ENCODE measurements at places on chromosomes 2 and 18.

GRCh38 chr2:235859651-235860050 lies 308.5 kb downstream of the GBX2 start:
- no peak for DNase-seq

DNA sequence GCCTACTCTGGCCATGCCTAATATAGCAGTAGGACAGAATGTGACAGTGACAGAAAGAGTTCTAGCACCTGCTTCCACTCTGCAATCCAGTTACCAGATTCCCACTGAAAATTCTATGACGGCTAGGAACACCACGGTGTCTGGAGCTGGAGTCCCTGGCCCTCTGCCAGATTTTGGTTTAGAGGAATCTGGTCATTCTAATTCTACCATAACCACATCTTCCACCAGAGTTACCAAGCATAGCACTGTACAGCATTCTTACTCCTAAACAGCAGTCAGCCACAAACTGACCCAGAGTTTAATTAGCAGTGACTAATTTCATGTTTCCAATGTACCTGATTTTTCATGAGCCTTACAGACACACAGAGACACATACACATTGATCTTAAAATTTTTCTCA lies 45.2 kb upstream of the TTR start:
- no peak for DNase-seq

DNA sequence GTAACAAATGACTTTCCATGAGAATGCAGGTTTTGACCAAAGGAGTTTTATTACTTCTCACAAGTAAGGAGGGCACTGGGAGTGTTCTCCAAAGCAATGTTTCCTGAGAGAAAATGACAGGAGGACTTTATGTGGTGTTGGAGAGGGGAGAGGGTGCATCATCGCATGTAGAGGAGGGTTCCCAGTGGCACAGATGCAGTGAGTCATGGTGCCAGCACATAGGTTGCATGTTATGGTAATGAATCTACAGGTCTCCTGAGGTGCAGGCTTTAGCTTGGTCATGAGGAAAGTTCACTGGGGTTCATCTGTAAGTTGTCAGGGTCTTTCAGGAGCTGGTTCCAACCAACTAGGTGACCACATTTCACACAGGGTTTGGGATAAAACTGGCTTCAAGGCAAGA lies 30.4 kb downstream of the NAT8 start:
- DNase-seq = no peak

DNA sequence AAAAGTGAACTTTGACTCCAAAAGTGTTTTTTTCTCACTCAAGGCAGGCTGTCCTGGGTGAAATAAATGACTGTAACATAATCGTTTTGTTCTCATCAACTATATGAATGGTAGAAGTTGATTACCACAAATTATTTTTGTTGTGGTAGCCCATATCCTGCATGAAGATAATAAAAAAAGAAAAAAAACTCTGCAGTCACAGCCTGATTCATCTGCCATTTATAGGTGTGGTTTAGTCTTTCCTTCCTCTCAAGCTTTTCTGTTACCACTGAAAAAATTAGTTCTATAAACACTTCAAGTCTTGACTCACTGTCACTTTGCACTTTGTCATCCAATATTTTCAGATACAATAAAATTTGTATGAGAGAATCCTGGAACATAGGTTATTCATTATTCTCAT lies 522.0 kb downstream of the PLCL1 start:
- no peak for DNase-seq

DNA sequence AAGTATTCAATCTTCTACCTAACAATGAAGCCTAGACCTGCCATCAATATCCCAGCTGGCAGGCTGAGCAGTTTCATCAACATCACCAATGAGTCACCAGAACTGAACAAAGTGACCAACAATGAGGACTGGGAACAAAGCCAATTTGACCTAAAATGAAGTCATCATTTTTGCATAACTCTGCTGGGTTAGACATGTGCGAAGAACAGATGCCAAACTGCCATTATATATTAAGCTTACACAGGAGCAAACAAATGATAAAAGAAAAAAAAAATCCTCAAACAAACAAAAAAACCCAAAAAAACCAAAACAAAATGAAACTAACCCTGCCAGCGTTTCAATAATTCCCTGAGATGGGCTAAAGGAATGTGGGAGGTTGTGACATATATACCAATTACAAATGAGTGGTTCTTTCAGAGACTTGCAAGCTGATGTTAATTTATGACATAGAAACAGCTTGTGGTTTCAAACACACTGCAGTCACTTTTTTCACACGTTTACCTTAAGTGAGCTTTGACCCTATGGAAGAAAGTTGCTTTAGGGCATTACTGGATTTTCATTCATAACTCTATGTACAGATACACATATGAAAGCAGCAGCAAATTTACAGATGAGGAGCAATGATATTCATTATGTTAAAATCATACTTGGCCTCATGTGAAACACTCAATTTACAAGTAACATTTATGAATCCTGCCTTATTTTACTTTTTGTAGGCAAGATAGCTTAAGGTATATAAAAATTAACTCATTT lies 56.9 kb upstream of the CCDC141 start:
- no peak for DNase-seq

- no peak for DNase-seq
These were observed 18.7 kb downstream of the SMIM21 start for GRCh38 chr18:75408554-75409506.

- DNase-seq = peak; percentile 19
These were observed 815 bp downstream of the GMCL1 start for GRCh38 chr2:69830045-69830905.

GRCh38 chr2:172434821-172435605 lies 7.6 kb downstream of the ITGA6 start:
- DNase-seq = no peak

DNA sequence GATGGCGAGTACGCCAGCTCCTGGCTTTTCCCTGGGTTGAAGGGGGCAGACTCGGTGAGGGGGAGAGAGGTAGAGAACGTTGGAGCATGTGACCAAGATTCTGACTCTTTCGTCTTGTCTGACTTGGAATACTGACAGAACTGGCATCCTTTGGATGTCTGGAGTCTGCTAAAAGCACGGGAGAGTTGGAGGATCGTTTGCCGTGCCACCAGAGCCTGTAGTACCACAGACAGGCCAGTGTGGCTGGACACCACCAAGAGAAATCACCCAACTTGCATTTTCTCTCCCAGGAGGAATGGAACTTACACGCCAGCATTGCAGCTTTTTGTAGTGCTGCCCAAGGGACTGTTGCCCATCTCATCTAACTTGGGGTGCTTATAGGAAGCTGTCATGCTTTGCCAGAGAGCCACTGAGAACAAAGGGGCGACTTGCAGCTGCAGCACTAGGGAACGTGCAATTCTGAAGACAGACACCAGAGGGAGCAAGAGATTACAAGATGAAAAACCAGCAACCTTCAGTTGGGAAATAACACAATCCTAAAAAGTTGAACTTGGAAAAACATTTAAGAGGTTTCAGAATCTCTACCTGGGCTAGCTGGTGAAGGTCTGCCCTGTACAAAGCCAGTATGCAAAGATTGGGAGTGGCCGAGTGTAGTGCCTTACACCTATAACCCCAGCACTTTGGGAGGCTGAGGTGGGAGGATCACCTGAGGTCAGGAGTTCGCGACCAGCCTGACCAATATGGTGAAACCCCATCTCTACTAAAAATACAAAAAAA lies 24.1 kb downstream of the PSMG2 start:
- no peak for DNase-seq

- DNase-seq = no peak
These were observed 9.4 kb upstream of the RAPGEF4 start for GRCh38 chr2:172726172-172726735.

- DNase-seq = no peak
These were observed 95.6 kb upstream of the NABP1 start for GRCh38 chr2:191582355-191582754.

GRCh38 chr2:6580982-6581381 lies 284.7 kb downstream of the CMPK2 start:
- DNase-seq = no peak

DNA sequence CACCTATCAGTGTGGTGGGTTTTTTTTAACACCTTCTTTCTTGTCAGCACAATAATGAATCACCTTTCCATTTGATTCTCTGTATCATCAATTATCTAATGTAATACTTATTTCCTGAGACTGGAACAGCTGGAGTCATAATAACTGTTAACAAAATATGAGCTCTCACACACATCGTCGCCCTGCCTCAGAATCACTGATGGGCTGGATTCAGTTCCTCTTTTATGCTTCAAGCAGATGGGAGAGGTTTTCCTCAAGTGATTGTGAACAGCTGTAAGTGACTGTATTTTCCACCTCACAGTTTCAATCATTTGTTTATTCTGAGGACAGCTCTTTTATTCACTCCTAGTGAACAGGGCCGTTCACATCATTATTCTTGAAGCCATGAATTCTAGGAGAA lies 330.2 kb downstream of the DSC3 start:
- DNase-seq = no peak

GRCh38 chr2:177906041-177906718 lies 166.4 kb downstream of the PDE11A start:
- DNase-seq = peak; percentile 13

- DNase-seq = no peak
These were observed 99.5 kb downstream of the RNF144A start for GRCh38 chr2:7016601-7017211.

DNA sequence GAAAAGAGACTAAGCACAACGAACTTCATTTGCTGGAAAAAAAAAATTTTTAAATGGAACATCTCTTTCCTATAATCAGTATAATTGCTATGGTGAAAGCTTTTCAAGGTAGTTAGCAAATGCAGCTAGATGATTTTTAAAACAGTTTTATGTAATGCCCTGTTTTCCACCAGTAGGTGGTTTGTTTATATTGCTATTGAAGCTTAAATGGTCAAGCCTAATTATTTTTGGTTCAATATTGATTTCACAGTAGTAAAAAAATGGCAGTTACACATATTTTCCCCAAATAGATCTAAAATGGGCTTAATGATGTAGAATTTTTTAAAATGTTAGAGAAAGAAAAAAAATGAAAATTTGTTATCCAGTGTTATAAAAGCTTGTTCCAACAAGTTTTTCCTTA lies 70.2 kb downstream of the CDH19 start:
- no peak for DNase-seq

- no peak for DNase-seq
These were observed 20.4 kb downstream of the TGFBRAP1 start for GRCh38 chr2:105309147-105309545.

- no peak for DNase-seq
These were observed 546.0 kb downstream of the ZNF804A start for GRCh38 chr2:185144159-185144919.

DNA sequence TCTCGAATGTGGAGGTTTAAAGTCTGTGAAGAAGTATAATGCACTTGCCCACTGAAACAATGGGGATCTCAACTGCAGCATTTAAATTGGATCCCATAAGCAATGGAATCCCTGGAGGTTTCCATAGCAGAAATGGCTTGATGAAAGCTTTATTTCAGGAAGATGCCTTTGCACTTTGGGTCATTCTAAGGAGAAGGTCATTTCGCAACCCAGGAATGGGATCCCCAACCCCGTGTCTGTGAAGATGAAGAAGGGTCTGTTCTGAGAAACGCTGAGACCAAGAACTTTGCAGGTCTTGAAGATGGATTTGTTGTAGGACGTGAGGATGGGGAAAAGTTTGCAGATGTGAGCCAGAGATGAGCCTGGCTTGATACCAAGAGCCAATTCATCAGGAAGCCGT lies 1.8 kb upstream of the KCNG3 start:
- no peak for DNase-seq

All from stimulated activated CD8-positive, alpha-beta memory T cell treated with anti-CD3 and anti-CD28 coated beads, Interleukin-12 subunit alpha, Interleukin-12 subunit beta, amount 100 ng/mL, for 4 hours (primary cell).